ENCODE measurements at places on chromosomes 2 and 18.

DNA sequence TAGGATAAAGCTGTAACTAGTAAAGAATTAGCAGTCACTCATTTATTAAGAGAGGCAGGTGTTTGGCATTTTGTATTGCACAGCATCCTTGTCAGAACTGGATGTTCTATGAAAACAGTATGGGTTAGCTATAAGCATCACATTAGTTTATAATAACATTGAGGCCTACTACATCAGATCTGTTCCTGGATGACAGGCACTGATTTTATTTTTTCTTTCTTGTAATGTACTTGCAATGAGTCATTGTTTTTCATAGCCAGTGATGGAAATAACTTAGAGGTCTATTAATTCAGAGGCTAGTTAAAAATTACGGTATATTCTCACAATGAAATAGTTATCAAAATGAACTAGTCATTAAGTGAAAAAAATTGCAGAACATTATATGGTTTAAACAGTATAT, 13.0 kb upstream of the RMDN2 start:
- no peaks in the 10 kb centered on the region for H3K4me1 ChIP-seq
- H3K36me3 ChIP-seq: no peaks in the 10 kb centered on the region
- H3K27ac ChIP-seq: no peak overlapping the region
- DNase-seq: no peak
- no peaks in the 10 kb centered on the region for H3K27me3 ChIP-seq
- H3K4me3 ChIP-seq: no peak overlapping the region

- H3K4me3 ChIP-seq: no peak overlapping the region
- H3K36me3 ChIP-seq: no peaks in the 10 kb centered on the region
- H3K27ac ChIP-seq: no peak overlapping the region
Measured at GRCh38 chr2:96501886-96502810, 3.0 kb downstream of the NEURL3 start.

- peak; percentile 36 for DNase-seq
- no peaks in the 10 kb centered on the region for H3K27me3 ChIP-seq
- H3K36me3 ChIP-seq: no peaks in the 10 kb centered on the region
- no peak overlapping the region for H3K27ac ChIP-seq
- peak overlapping the region; percentile 5 for H3K4me3 ChIP-seq
- H3K4me1 ChIP-seq: peaks cover 73% of the 10 kb centered on the region
Measured at GRCh38 chr2:239293775-239294430, 106.9 kb downstream of the HDAC4 start.

- H3K4me1 ChIP-seq: no peaks in the 10 kb centered on the region
- no peak overlapping the region for H3K4me3 ChIP-seq
- DNase-seq: no peak
Measured at GRCh38 chr2:101121174-101121573, 30.0 kb downstream of the TBC1D8 start.

GRCh38 chr2:234289834-234290590, 206.9 kb downstream of the ARL4C start:
- no peak overlapping the region for H3K4me3 ChIP-seq
- no peak for DNase-seq

GRCh38 chr2:120656273-120656950, 79.3 kb upstream of the GLI2 start:
- no peaks in the 10 kb centered on the region for H3K36me3 ChIP-seq
- no peaks in the 10 kb centered on the region for H3K4me1 ChIP-seq
- H3K4me3 ChIP-seq: no peak overlapping the region

- H3K27me3 ChIP-seq: no peaks in the 10 kb centered on the region
- H3K36me3 ChIP-seq: no peaks in the 10 kb centered on the region
- DNase-seq: no peak
- H3K27ac ChIP-seq: no peak overlapping the region
- no peak overlapping the region for H3K4me3 ChIP-seq
Measured at GRCh38 chr2:203038586-203038985, 23.9 kb downstream of the NBEAL1 start.
